ENCODE measurements at places on chromosomes 3 and 15.

GRCh38 chr3:143132246-143132980 lies 12.8 kb downstream of the CHST2 start:
- no peak for DNase-seq

GRCh38 chr3:124770336-124771082 lies 40.3 kb downstream of the UMPS start:
- no peak for DNase-seq

GRCh38 chr15:32853592-32853991 lies 135.8 kb downstream of the GREM1 start:
- no peak for DNase-seq

DNA sequence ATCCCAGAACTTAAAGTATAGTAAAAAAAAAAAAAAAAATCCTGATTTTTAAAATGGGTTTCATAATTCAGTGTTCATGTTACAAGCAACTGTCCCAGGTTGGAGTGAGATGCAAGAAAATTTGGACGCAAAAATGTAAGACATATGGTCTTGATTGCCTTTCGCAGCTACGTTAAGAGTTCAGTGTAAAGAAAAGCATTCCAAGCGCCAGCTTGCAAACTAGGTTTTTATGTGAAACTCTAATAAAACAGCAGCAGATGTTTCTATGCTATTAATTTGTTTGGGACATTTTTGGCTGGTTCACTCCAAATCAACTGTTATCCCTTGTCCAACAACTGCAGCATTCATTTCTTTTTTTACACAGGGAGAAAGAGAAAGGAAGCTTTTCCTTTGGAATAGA lies 957.8 kb downstream of the ROBO1 start:
- no peak for DNase-seq
